ENCODE measurements at places on chromosomes 16 and 17.
A peak's percentile ranks its signal among the peaks of the same experiment; 100 is the strongest.

GRCh38 chr16:89105599-89106151, 12.0 kb downstream of the ACSF3 start:
- no peak for DNase-seq

GRCh38 chr17:47208744-47209488, at the start of gene MYL4:
TSS of gene MYL4 (plus strand) at chr17:47209348. CDS start at chr17:47209423, 75 bp downstream.
- DNase-seq: no peak

GRCh38 chr17:14300575-14301278, at the start of gene HS3ST3B1:
TSS of gene HS3ST3B1 (plus strand) at chr17:14301081. CDS start at chr17:14301519, 438 bp downstream.
- DNase-seq: peak; percentile 100

GRCh38 chr17:8506145-8506544, 70.5 kb downstream of the NDEL1 start:
- DNase-seq: no peak

GRCh38 chr17:48110761-48111160, 3.2 kb downstream of the SNX11 start:
- DNase-seq: no peak

DNA sequence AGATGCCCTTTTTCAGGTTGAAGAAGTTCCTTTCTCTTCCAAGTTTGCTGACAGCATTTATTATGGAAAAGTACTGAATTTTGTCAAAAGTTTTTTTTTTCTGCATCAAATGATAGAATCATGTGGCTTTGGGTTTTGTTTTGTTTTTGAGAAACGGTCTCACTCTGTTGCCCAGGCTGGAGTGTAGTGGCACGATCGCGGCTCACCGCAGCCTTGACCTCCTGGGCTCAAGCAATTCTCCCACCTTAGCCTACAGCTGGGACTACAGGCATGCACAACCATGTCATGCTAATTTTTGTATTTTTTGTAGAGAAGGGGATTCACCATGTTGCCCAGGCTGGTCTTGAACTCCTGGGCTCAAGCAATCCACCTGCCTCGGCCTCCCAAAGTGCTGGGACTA, 7.3 kb downstream of the CMTM4 start:
- DNase-seq: no peak

Measured in Daoy (cell line).